ENCODE measurements at places on chromosomes 6 and 20. TPM values are rescaled to one million over a fixed set of nuclear protein-coding genes. Genes with fewer than 3 reads are reported as not detected.

Gene MLN
- total RNA-seq = not detected

DNA sequence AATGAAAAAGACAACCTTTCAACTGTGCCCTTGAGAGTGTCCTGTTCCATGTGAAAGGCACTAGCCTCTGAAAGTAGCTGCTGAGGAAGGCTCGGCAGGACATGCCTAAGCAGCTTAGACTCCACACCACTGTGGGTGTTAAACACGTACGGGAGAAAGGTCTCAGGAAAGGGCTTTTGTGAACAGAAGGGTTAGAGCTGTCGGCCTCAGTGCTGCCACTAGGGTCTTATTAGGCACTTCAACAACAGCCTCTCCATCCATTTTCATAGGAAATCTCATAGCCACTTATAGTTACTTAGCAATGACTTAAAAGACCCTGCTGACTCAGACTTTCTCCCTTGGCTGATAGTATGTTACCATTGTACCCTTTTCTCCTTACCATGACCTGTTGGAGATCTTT, 662.8 kb downstream of the TBC1D32 start:
- no peak for DNase-seq

DNA sequence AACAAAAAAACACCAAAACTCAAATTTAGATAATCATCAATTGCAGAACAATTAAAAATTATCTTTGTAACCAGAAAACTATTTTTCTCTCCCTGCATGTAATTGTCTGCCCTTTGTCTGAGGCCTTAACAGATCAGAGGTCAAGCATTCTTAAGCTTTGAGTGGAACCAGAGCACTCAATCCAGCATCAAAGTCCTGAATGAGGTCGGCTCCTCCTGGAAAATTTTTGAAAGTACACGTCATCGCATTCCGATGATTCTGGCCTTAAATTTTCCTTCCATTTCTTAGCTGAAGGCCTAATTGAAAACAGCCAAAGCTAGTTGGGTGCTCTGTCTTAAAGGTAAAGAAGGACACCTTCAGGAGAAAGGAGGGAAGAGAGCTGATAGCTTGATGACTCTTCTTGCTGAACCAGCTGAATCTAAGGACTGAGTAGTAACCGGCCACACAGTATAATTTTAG, 510.2 kb upstream of the SULF2 start:
- DNase-seq = peak; percentile 56

DNA sequence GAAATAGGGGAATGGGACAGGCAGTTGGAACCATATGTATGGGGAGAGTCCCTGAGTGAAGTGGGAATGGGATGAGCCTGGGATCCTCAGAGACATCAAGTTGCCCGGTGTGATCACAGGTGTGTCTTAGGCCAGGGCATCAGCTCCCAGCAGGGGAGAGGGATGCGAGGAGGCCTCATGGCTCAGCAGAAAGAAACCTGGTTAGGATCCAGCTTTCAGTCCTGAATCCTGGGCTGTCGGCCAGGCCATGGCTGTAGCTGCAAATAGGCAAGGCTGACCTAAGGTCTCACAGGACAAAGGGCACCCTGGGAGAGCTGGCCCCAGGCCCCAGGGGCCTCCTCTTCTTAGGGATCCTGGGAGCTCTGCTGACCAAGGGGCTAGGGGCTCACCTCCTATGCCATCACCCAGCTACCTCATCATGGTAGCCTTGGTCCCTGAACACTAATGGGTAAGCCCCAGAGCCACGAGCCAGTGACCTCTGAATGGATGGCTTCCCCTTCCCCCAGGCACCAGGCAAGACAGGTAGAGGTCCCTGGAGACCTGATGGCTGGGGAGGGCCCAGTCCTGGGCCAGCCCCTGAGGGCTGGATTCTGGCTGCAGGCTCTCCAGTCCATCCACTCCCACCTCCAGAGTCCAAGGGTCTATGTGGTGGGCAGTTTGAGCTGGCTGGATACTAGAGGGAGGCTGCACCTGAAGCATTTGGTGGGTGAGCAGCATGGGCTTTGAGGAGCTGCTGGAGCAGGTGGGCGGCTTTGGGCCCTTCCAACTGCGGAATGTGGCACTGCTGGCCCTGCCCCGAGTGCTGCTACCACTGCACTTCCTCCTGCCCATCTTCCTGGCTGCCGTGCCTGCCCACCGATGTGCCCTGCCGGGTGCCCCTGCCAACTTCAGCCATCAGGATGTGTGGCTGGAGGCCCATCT, at the start of gene SLC22A7:
Gene SLC22A7, plus strand, starts transcription at position 617 of the 921 bp plus-strand sequence. Its CDS starts 99 bp downstream, at position 716.
- DNase-seq = no peak

GRCh38 chr6:12010635-12011275, 1.4 kb upstream of the HIVEP1 start:
- DNase-seq = peak; percentile 76

GRCh38 chr20:11549172-11550103, 368.3 kb upstream of the BTBD3 start:
- peak; percentile 15 for DNase-seq

DNA sequence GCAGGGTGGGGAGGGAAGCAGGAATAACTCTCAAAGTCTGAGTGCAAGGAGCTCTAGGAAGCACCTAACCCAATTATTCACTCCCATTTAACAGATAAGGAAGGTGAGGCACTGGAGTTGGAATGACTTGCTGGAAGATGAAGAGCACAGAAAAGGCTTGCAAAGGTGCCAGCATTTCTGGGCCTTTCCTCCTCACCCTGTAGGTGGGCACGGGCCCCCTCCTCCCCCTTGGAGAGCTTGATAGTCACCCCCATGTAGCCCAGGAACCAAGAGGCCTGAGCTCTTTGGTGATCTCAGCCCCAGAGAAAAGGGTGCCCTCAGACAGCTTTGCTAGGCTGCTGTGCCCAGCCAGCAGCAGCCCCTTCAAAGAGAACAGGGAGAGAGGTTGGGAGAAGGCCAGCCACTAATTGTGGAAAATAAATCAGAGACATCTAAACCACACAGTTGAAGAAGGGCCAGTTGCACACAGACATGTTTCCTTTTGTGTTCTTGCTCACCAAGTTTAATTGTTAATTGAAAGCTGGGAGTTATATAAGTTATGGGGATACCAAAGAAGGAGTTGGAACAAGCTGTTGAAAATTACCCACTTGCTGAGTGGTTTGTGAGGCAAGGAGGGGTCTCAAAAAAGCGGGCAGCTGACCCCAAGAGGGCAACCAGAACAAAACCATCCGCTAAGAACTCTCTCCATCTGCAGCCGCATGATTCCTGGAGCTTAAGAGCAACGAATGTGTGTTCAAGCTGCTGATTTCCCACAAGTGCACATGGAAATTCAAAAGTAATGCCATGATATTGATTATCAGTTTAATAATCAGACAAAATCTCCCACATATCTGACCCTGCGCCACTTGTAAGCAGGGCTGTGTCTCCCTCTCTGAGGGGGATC, 77.0 kb downstream of the MRPL14 start:
- no peak for DNase-seq

DNA sequence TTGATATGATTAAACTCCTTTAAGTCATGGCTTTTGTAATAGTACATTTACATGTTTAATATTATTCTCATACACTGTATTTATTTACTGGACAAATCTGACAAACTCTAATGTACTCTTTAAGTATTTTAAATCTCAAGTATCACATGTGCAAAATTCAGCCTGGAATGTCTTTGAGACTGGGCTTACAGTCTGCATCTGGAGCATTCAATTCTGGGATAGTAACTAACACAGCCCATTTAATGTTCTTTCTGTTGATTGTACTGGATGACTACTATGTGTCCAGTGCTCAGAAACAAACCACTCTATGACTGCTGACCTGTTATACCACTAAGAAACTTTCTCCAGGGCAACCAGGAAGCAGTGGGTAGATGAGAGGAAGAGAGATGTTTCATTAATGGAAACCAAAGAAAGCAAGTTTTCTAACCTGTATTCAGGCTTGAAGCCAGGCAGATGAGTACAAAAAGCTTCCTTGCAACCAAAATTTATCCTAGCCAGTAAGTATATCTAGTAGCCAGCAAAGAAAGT, 26.8 kb downstream of the FBXL4 start:
- no peak for DNase-seq

Measured in A673 (cell line).